COLO829 (cell line): ENCODE measurements at places on chromosomes 5 and 9.

DNA sequence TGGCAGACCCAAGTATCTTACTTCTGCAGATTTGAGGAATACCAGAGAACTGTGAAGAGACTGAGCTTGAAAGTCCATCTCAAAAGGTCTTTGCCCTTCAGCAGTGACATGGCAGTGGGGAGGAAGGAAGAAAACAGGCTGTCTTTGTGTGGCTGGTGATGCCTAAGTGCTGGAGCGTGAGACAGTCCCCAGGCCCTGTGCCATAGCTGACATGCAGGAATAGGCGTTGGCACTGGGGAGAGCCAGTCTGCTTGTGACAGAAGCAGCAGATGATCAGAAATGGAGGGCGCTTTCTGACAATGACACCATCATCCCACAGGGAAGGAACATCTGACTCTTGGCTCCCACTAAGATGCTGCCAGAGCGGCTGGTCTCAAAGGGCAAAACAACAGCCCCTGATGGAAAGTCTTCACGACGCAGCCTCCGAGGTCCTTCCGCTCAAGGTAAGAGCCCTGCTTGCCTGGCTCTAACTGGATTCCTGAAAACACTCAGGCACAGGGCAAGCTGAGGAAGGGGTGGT, 15.5 kb upstream of the GLRX start:
- no peak for DNase-seq

- no peak for DNase-seq
Observed at GRCh38 chr5:5219541-5219940, 79.4 kb downstream of the ADAMTS16 start.

DNA sequence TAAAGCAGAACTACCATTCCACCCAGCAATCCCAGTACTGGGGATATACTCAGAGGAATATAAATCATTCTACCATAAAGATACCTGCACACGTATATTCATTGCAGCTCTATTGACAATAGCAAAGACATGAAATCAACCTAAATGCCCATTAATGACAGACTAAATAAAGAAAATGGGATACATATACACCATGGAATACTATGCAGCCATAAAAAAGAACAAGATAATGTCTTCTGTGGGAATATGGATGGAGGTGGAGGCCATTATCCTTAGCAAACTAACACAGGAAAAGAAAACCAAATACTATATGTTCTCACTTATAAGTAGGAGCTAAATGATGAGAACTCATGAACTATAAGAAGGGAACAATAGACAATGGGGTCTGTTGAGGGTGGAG, 12.5 kb downstream of the HAPLN1 start:
- DNase-seq = no peak

DNA sequence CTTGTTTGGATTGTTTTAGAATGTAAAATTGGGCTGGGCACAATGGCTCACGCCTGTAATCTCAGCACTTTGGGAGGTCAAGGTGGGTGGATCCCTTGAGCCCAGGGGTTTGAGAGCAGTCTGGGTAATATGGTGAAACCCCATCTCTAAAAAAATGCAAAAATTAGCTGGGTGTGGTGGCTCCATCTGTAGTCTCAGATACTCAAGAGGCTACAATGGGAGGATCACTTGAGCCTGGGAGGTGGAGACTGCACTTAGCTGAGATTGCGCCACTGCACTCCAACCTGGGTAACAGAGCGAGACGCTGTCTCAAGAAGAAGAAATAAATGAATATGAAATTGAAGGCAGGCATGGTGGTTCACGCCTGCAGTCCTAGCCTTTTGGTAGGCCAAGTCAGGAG, 21.3 kb downstream of the MAML1 start:
- DNase-seq = no peak

GRCh38 chr9:122355336-122355875, 15.4 kb upstream of the PTGS1 start:
- DNase-seq = no peak

DNA sequence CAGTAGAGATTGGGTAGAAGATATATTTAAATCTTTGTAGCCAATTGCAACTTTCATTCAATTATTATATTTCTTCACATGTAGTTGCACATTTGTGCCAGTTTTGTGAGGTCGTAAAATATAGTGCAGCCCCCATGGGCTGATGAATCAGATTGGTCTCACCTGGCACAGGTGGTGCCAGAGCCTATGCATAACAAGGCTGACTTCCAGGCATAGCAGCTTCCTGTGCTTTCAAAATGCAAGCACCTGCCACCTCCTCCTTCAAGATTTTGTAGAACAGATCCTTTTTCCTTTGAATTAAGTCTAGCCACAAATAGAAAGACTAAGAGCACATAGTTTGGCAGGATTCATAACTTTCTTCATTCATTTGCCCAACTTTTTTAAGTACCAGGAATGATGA, 87.1 kb downstream of the STARD4 start:
- DNase-seq = no peak

GRCh38 chr5:82426464-82427154, 148.5 kb upstream of the RPS23 start:
- no peak for DNase-seq

DNA sequence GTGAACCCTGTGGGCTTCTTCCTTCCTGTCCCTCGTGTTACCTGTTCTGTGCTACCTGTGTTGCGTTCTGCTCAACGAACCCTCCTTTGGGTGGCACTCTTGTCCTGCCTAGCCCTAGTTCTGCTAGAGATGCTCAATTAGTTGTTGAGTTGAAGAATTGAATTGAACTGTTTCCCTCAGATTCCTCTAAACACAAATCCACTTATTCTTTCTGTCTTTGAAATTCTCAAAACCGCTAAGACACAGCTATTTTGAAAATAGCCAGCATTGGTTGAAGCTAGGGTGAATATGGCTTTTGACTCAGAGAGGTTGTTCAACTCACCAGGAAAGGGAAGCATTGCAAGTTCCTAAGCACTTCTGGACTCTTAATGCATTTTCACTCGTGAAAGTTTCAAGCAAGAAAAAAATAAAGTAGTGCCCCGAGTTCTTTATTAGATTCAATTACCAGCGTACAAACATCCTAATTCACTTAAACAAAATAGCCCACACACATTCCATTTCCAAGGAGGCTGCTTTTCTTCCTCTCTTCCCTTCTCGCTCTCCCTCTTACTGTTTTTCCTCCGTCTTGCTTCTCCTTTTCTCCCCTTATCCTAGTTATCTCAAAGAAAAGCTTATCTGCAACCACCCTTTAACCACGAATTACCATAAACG, 642 bp upstream of the ITGA1 start:
- no peak for DNase-seq

- DNase-seq = no peak
Observed at GRCh38 chr9:91120200-91120599, 241.5 kb downstream of the AUH start.

DNA sequence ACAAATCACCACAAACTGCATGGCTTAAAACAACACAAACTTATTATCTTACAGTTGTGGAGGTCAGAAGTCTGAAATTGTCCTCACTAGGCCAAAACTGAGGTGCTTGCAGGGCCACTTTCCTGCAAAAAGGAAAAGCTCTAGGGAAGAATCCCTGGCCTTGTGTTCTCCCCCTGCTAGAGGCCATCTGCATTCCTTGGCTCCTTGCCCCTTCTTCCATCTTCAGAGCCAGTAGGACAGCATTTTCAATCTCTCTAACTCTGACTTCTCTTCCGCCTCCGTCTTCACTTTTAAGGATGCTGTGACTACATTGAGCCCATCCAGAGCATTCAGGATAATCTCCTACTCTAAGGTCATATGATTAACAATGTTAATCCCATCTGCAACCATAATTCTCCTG, 236.6 kb downstream of the CDK5RAP2 start:
- no peak for DNase-seq

- DNase-seq = no peak
Observed at GRCh38 chr5:2542821-2543220, 208.7 kb downstream of the IRX2 start.
